ENCODE measurements at places on chromosomes 3 and 15.

DNA sequence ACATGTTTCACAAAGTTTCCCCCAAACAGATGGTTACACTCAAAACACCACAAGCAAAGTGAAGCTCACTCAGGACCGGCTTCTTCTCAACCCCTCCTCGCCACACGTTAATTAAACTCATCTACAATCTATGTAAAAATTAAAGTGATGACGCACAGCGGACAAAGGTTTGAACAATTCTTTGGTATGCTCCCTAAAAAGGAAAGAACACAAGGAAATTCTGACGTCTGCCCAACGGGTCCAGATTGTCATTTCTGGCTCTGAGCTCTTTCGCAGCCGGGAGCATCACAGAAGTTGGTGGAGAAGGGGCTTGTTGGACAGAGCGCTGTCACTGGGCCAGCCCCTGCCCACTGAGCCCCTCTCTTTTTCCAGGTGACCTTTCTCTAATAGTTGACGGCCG is 173.7 kb upstream of the CHRNA7 start:
- no peak for DNase-seq

- DNase-seq, result no peak
Observed at GRCh38 chr3:156728267-156728985, 54.0 kb downstream of the TIPARP start.

GRCh38 chr3:123521179-123521969 is 63.5 kb downstream of the HACD2 start:
- no peak for DNase-seq

DNA sequence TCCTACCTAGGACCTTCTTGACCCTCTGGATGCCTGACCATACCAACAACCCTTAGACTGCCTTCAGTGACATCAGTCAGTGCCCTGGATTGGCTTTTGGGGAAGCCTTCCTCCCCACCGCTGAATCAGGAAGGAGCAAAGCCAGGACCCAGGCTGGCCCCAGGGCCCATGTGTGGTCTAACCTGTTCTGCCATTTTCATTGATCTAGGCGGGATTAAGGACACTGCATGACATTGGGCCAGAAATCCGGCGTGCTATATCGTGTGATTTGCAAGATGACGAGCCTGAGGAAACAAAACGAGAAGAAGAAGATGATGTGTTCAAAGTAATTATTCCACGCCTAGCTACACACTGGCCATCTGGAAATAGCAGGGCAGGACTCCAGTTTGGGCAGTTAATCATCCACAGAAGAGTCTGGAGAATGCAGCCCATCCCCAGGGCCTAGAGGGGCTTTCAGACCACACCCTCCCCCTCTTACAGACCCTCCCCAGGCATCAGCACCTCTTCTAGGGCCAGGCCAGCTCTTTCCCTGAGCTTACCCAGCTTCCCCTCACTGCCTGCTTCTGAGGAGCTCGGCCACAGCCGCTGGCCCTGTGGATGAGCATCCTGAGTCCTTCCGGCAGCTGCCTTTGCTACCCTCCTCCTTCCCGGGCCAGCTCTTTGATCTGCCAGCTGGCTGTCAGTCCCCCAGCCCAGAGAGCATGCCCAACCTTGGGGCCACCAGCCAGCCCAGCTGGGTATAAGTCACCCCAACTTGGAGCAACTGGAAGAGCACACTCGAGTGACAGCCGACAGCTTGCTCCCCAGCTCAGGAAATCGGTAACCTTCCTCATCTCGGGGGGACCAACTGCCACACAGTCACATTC is 45.9 kb downstream of the CHDH start:
- DNase-seq, result no peak

DNA sequence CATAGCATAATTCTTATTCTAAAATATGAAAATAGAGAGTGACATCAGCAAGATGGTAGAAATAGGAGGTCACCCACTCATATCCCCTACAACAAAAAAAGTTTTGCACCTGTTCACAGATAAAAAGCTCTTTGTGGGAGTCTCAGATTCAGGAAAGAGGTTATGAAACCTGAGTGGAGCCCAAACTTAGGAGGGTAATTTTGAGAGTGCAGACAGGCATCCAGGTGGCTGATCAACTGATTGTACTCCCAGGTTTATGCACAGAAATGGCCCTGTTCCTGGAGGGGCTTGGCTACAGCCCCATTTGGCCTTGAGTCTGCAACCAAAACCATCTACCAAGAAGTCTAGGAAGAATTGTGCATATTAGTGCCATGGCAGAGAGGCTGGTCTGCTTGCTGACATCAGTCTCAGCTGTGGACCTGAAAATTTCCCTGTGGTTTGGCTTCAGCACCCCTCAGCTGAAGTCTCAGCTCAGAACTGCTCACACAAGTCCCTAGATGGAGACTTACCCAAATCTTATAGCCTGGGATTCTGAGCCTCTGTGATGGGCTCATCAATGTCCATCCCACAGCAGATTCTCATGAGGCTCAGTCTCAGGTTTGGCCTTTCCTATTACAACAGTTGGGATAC is 291.6 kb downstream of the IL20RB start:
- DNase-seq, result no peak

DNA sequence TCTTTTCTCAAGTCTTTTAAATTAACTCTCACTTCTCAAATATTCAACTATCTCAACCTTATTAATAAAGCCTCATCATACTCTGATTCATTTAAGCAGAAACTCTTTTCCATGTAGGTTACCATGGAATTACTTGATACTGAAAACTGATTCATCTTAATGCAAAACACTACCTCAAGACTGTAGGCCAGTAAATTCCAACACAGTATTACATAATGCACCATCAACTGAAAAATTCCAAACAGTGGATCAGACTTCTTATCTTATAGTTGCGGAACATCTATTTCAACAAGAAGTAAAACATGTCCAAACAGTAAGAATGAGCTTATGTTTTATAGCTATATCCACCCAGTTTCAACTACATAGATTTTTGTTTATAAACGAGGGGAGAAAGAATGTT is 124.5 kb downstream of the PEAK1 start:
- DNase-seq, result no peak

DNA sequence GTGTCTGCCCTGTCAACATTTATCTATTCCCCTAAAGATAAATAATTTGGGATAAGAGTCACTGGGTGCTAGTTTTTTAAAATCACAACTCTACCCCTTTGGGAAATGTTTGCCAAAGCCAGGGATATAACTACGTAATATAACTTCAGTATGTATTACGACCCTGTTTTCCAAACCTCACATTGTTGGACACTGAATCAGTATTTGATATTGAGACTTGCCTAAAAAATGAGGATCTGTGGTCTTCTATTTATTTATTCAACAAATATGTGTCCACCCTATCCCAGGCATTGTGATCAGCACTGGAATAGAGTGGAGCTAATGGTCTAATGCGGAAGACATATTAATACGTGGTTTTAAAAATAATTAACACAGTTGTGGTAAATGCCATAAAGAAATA is 4.5 kb upstream of the MGA start:
- no peak for DNase-seq

GRCh38 chr15:62124176-62124972 is 40.7 kb downstream of the C2CD4B start:
- no peak for DNase-seq

GRCh38 chr3:89974903-89975519 is 867.6 kb downstream of the EPHA3 start:
- no peak for DNase-seq

DNA sequence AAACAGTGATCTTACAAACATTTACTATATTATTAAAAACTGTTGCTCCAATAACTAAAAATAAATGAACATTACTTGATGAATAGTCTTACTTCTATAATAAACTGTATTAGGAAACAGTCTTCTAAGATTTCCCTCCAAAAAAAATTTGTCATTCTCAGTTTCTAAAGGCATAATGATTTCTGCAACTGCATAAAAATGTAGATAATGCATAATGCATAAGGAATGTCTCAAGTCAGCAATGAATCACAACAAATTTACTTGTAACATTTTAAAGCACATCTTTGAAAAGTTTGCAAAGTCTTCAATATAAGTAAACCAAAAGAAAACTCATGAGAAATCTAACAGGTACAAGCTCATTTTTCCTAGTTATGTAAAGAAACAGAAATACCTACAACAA is 113.5 kb downstream of the VPS13C start:
- DNase-seq, result no peak

- no peak for DNase-seq
Observed at GRCh38 chr3:168583977-168584376, 488.3 kb upstream of the GOLIM4 start.

DNA sequence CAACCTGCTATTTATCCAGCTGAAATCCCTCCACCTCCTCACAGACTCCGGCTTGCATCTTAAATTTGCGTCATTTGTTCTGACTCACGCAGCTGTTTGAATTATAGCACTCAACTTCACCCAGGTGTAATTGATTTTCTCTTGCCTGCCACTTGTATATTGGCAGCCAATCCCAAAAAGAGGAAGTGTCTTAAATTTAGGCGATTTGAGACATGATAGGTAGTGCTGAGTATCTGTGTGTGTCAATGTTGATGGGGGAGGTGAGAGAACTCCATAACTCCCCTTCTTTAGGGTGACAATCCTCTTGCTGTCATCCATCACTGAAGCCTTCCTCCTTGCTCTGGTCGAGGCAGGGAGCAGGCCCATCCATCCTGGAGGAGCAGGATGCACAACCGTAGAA is 77.2 kb upstream of the TPRG1 start:
- no peak for DNase-seq

- DNase-seq, result no peak
Observed at GRCh38 chr3:188772886-188773285, 398.9 kb upstream of the TPRG1 start.

DNA sequence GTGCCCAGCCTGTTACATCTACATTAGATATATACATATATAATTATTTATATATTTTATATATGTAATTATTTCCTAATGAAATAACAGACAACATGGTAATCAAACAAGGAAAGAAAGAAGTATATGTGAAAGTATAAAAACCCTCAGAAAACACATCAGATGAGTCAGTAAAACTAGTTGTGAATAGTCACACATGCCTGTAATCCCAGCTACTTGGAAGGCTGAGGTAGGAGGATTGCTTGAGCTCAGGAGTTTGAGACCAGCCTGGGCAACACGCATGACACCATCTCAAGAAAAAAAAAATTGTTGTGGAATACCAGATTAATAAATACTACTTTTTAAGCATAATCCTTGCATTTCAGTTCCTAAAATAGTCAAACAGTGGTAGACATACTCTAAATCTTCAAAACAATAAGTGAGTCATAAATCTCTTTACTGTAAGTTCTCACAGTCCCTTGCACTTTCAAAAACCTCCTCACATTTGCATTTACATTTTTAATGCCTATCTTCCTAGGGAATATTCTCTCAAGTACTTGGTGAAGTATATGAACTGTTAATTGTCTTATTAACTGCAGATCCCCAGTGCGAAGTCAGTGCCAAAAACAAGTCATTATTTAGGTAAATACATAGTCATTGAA is 106.5 kb downstream of the MYO9A start:
- DNase-seq, result no peak

DNA sequence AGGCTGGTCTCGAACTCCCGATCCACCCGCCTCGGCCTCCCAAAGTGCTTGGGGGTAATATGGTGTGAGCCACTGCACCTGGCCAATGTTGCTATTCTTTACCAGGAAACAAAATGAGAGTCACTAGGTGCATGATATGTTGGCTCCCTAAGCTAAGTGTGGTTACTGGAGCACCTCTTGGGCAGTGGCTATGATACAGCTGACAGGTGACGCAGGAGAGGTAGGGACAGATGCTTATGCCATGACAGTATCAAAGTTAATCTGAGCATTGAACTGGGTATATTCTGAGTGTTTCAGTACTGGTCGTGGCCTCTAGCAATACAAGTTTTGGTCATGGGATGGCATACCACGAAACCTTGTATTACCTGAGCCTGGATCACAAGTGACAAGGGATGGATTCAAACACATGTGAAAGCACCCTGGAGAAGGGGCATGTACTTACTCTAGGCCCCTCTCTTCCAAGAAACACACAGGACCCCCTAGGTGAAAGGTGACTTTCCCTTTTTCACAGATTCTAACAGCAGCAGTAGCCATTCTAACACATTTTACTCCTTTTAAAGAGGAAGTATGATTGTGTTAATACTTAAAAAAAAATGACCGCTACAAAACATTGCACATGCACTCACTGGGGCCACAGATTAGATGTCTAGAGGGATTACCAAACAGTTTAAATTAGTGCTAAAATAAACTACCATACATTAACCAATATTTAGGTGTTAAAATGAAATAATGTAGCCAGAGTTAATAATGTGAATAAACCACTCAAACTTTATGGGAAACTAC is 467.3 kb downstream of the SHQ1 start:
- no peak for DNase-seq

GRCh38 chr3:71859123-71859519 is 74.2 kb upstream of the PROK2 start:
- no peak for DNase-seq

- no peak for DNase-seq
Observed at GRCh38 chr3:177473184-177473583, 275.9 kb upstream of the TBL1XR1 start.

DNA sequence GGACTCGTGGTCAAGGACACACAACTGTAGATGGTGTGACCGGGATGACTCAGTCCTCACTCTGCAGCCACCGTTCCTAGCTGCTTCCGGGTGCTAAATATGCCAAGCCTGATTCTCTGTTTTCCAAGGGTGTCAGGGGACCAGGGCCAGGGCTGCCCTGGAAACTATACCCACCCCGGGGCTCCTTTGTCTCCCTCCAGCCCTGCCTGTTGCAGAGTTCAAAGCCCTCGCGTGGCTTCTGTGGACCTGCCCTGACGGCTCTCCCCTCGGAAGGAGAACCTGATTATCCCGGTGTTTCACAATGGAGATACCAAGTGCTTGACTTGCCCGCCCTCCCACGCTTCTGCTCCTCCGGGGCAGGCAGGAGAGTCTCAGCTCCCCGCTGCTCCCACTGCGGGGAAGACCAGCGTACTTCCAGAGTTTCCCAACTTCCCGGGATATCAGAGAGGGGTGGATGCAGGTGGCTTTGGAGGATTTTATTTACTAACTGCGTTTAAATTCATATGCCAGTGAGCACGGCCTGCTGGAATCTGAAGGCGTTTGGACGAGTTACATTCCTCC is 125.0 kb downstream of the ASB7 start:
- no peak for DNase-seq

GRCh38 chr3:197103766-197104165 is 74.1 kb upstream of the MELTF start:
- DNase-seq, result no peak

DNA sequence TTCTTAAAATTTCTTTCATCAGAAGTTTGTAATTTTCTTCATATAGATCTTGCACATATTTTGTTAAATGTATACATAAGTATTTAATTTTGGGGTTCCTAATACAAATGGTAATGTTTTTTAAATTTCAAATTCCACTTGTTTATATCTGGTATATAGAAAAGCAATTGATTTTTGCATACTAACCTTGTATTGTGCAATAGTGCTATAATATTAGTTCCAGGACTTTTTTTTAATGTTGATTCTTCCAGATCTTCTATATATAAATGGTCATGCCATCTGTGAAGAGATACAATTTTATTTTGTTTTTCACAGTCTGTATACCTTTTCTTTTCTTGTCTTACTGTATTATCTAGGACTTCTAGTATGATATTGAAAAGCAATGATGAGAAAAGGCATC is 665.0 kb downstream of the OTOL1 start:
- DNase-seq, result no peak

DNA sequence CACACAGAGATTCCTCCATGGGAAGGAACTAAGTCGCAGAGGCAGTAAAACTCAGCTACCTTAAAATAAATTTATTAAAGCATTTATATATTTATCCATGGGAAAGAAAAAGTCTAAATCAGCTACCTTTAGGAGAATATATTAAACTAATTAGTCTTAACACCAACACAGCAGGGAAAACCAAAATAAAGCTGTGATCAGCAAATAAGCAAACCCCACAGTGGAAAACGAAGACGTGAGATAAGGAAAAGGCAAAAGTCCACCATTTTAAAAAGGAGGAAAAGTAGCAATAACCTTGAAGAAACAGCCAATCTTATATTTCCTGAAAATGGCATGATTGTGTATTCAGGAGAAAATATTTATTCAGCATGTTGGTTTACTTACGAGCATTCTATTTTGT is 473.0 kb upstream of the ROBO2 start:
- DNase-seq, result no peak

Data from T1000 (cell line).